Left cardiac atrium (tissue), 4 donors: ENCODE measurements at places on chromosomes 3 and 15. TPM values are rescaled to one million over a fixed set of nuclear protein-coding genes. Genes with fewer than 3 reads are reported as not detected.

RTP1 gene
- total RNA-seq = not detected

CNTN3 gene
- 3.0 TPM for total RNA-seq

SENP8 gene
- 4.7 TPM for total RNA-seq

SLC2A2 gene
- total RNA-seq = not detected

GPR176 gene
- total RNA-seq = 2.9 TPM

GUCA1C gene
- total RNA-seq = not detected

PLCL2 gene
- 29.3 TPM for total RNA-seq

HES1 gene
- 60.5 TPM for total RNA-seq

GRK7 gene
- not detected for total RNA-seq

LTF gene
- 3.1 TPM for total RNA-seq

RARRES1 gene
- 117 TPM for total RNA-seq

BOC gene
- total RNA-seq = 14.5 TPM

XCR1 gene
- total RNA-seq = 0.08 TPM

RTP3 gene
- not detected for total RNA-seq

SLC28A2 gene
- not detected for total RNA-seq

RPP25 gene
- 6.3 TPM for total RNA-seq

CDCP1 gene
- total RNA-seq = 0.74 TPM

AHSG gene
- total RNA-seq = 0.13 TPM

C3orf20 gene
- 0.10 TPM for total RNA-seq

CLDN18 gene
- total RNA-seq = 47.9 TPM

EFCC1 gene
- total RNA-seq = 2.3 TPM

GP9 gene
- 0.29 TPM for total RNA-seq

DPPA2 gene
- total RNA-seq = not detected
